Hematopoietic multipotent progenitor cell treated with erythropoietin and hydrocortisone succinate and interleukin-3 and kit ligand, for 8 days (in vitro differentiated cells): ENCODE measurements at places on chromosomes 12 and 14.

DNA sequence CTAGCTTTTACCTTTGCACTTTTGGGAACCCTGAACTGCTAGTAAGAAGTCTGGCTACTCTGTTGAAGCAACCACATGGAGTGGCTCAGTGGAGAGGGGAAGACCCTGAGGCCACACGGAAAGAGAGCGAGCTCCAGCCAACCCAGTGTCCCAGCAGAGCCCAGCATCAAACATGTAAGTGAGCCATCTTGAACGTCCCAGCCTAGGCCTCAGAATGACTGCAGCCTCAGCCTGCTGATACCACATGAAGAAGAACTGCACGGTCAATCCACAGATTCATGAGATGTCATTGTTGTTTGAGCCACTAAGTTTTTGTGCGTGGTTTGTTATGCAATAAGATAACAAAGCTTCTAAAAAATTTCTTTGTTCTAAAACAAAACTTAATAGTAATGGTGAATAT, 40.2 kb downstream of the TFCP2 start:
- no peak for DNase-seq

DNA sequence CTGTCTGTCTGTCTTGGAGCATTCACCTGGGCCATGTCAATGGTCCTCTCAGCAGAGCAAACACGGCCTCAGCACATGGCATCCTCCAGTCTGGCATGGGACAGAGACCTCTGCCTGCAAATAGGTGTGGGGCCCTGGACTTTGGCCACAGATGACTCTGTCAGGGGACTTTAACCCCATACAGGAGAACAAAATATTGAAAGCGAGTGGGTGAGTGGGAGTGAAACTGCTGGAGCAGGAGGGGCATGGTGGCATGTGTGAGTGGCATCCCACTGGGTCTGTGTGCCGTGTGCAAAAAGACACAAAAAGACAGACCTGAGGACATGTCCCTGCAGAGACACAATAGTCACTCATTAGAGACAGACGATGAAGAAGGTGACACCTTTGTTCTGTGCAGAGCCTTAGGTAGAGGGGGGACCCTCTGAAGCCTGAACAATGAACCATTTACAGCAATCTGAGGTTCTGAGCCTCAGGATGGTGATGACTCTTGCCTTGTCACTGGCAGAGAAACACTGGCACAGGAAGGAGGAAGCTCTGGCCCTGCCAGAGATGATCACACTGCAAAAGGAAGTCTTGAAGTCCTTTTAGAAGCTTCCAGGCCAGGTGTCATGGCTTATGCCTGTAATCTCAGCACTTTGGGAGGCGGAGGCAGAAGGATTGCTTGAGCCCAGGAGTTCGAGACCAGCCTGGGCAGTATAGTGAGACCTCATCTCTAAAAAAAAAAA, 7.5 kb downstream of the LAG3 start:
- no peak for DNase-seq

GRCh38 chr12:45183246-45183645, 32.6 kb upstream of the ANO6 start:
- DNase-seq: no peak

DNA sequence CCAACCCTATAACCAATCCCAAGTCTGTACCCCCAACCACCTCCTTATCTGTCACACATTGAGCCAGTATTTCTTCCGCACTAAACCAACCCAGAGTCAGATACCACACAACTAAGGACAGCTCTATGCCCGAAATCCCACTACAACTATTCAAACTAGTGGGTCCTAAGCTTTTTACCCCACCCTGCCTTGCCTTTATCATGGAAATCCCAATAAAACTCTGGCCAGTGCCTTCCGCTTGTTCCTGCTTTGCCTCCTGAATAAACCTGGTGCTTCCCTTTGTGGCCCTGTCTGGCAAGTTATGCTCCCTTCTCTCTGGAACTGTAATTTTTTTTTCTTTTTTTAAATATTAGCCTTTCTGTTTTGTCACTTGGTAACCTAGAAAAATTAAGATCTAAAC, 493.3 kb upstream of the SYT1 start:
- no peak for DNase-seq

GRCh38 chr12:104467346-104467837, 10.6 kb downstream of the CHST11 start:
- peak; percentile 99 for DNase-seq

DNA sequence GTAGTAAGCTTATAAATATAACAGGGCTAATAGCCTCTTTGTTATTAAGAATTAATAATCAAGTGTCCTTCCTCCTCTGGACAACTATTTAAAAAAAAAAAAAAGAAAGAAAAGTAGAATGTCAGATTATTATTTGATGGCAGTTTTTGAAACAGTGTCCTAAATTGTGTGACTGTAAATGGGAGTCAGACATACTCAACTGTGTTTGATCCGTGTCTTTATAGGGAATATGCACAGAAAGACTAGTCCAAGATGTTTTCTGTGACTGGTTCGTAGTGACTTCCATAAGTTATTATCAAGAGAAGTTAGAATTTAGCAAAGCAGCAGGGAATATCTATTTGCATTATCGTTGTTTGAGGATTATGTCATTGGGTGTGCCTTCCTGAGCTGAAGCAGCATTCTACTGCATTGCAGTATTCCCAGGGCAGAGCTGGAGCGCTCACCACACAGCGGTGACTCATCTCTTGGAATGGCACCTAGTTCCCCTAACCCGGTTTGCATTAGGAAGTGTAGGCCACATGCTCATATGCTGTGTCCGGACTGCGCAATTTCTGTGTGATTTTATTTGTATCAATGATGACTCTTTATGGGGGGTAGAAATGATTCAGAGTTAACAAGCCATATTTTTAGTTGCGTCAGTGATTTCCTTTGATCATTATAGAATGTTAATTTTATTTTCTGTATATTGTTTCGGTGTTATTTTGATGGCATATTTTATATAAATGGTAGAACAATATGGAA, 7.9 kb downstream of the DYNC1H1 start:
- no peak for DNase-seq
